Activated CD8-positive, alpha-beta T cell treated with anti-CD3 and anti-CD28 coated beads, Interleukin-2, amount 10 ng/mL, durations not matched to agents 7 days and 5 days (primary cell): ENCODE measurements at places on chromosomes 16 and 17. TPM values are rescaled to one million over a fixed set of nuclear protein-coding genes. Genes with fewer than 3 reads are reported as not detected.

GRCh38 chr17:4852567-4853207 is 19.5 kb downstream of the MINK1 start:
- H3K27ac ChIP-seq = peak overlapping the region; percentile 62
- peaks cover 9% of the 10 kb centered on the region for H3K27me3 ChIP-seq
- H3K4me3 ChIP-seq = peak overlapping the region; percentile 39
- peaks cover 11% of the 10 kb centered on the region for H3K4me1 ChIP-seq
- H3K36me3 ChIP-seq = peaks cover 28% of the 10 kb centered on the region

GRCh38 chr16:19822533-19822932 is 62.1 kb downstream of the GPRC5B start:
- no peak overlapping the region for H3K27ac ChIP-seq
- H3K27me3 ChIP-seq = no peaks in the 10 kb centered on the region
- H3K4me1 ChIP-seq = no peaks in the 10 kb centered on the region
- H3K36me3 ChIP-seq = no peaks in the 10 kb centered on the region
- no peak overlapping the region for H3K4me3 ChIP-seq

DNA sequence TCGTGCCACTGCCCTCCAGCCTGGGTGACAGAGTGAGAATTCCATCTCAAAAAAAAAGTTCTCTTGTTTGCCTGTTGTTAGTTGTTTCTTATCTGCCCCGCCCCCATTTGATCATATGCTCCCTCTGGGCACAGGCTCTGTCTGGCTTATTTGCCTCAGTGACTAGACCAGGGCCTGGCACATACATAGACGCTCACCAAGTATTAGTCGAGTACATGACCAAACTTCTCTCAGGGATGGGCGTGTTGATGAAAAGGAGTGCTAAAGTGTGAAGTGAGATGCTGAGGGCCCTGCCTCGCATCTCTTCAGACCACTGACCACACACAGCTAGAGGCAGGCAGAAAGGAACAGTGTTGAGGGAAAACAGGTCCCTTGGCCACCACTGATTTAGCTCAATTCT is 3.3 kb upstream of the HELZ start:
- H3K4me3 ChIP-seq = no peak overlapping the region
- H3K27ac ChIP-seq = no peak overlapping the region
- peaks cover 9% of the 10 kb centered on the region for H3K36me3 ChIP-seq
- H3K4me1 ChIP-seq = peaks cover 27% of the 10 kb centered on the region
- DNase-seq = no peak

DNA sequence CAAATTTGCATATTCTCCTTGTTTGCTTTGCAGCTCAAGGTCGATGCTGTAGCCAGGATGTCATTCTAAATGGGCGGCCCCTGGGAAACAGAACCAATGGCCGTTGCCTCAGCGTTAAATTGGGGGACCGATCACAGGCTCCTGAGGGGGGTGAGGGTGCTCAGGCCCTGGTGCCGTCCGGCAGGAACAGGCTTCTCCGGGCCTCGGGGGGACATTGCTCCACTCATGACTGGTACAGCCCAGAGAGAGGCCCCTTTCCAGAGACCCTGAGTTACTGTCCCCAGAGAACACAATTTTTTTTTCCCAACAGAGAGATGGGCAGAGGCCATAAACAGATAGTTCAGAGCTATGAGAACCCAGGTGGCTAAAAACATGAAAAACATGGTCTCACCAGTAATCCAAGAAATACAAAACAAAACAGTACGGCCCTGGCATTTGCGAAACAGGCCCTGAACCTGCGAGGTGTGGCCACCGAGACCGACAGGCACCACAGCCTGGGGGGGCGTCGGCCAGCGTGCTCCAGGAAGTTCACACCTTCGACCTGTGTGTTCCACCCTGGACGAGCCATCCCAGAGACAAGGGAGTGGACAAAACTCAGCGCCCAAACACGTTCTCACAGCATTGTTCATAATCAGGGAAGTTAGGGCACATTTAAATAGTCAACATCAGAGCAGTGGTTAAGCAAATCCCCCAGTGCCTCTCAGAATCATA is 82.8 kb downstream of the METRNL start:
- H3K4me3 ChIP-seq = no peak overlapping the region
- DNase-seq = no peak
- peaks cover 43% of the 10 kb centered on the region for H3K27me3 ChIP-seq
- no peaks in the 10 kb centered on the region for H3K4me1 ChIP-seq
- H3K27ac ChIP-seq = no peak overlapping the region

- H3K36me3 ChIP-seq = no peaks in the 10 kb centered on the region
- no peak overlapping the region for H3K4me3 ChIP-seq
- no peaks in the 10 kb centered on the region for H3K4me1 ChIP-seq
- peaks cover 27% of the 10 kb centered on the region for H3K27me3 ChIP-seq
- no peak for DNase-seq
These were observed 25.1 kb downstream of the CD300LG start for GRCh38 chr17:43871946-43872690.

DNA sequence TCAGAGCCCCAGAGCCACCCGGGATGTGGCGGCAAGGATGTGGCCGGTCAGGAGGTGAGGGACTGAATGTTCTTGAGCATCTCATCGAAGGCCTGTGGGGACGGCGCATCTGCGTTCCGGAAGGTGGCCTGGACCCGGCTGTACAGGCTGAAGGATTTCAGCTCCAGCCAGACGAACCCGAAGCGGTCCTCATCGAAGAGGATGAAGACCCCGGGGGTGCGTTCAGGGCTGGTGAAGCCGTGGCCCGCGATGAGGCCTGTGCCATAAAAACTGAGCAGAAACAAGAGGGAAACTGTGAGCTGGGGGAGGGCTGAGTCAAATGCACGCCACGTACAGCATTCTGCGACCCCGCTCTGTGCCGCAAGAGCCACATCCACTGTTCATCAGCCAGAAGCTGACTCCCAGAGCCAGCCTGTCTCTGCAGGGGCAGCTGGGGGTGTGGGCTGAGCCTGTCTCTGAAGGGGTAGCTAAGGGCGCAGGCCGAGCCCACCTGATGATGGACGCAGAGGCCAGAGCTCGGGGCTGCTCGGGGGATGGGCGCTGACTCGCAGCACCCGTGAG is 14.1 kb upstream of the C16orf95 start:
- no peak for DNase-seq
- H3K27ac ChIP-seq = no peak overlapping the region
- H3K36me3 ChIP-seq = peaks cover 19% of the 10 kb centered on the region
- no peak overlapping the region for H3K4me3 ChIP-seq

The SLC5A10 gene
- total RNA-seq = not detected

The MMP25 gene
- total RNA-seq = 66.1 TPM

The SPNS2 gene
- total RNA-seq = 4.0 TPM

The CCT6B gene
- total RNA-seq = 1.1 TPM
